T-cell (primary cell): ENCODE measurements at places on chromosomes 3 and 15.

DNA sequence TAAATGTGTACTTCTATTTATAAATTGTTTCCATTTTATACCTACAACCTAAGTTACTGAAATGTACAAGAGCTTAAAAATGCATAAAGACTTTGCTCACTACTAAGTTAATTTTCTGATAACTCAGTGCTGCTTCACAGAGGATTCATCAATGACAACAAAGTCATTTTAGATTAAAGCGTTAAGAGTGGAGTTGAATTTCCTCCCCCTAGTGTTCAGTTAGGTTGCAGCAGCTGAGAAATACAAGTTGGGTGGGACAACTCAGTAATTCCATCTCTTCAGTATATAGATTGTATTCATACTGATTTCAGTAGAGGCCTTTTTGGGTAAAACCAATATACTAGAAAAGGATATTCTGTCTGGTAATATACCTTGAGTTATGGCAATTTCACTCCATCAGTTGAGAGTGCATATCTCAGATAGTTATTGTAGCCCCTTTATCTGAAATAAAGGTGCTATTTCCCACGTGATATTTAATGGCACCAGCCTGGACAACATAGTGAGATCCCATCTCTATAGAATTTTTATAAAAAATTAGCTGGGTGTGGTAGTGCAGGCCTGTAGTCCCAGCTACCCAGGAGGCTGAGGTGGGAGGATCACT, 6.9 kb upstream of the RPL35A start:
- no peak overlapping the region for H3K27ac ChIP-seq
- DNase-seq = no peak
- H3K36me3 ChIP-seq = no peaks in the 10 kb centered on the region
- H3K27me3 ChIP-seq = no peaks in the 10 kb centered on the region
- H3K4me3 ChIP-seq = no peak overlapping the region

DNA sequence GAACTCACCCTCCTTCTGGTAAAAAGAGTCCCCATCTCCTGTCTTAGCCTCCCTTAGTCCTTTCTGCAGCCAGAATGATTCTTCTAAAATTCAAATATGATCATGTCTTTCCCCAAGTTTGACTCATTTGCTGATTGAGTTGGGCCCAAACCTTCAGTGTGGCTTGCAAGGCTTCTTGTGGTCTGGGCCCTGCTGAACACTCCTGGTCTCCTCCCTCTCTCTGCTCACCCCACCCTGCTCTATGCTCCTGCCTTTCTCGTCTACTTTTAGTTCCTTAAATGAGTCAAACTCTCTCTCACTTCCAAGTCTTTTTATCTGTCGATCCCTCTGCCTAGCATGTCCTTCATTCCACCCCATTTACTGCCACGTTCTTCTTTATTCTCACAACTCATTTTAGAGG, 72.6 kb downstream of the CCR1 start:
- no peak overlapping the region for H3K4me3 ChIP-seq
- H3K36me3 ChIP-seq = no peaks in the 10 kb centered on the region
- no peaks in the 10 kb centered on the region for H3K27me3 ChIP-seq
- H3K4me1 ChIP-seq = no peaks in the 10 kb centered on the region

GRCh38 chr3:39809995-39810595, 686 bp downstream of the MYRIP start:
- peaks cover 29% of the 10 kb centered on the region for H3K27me3 ChIP-seq
- no peaks in the 10 kb centered on the region for H3K36me3 ChIP-seq
- H3K27ac ChIP-seq = no peak overlapping the region
- DNase-seq = no peak
- peaks cover 10% of the 10 kb centered on the region for H3K4me1 ChIP-seq

DNA sequence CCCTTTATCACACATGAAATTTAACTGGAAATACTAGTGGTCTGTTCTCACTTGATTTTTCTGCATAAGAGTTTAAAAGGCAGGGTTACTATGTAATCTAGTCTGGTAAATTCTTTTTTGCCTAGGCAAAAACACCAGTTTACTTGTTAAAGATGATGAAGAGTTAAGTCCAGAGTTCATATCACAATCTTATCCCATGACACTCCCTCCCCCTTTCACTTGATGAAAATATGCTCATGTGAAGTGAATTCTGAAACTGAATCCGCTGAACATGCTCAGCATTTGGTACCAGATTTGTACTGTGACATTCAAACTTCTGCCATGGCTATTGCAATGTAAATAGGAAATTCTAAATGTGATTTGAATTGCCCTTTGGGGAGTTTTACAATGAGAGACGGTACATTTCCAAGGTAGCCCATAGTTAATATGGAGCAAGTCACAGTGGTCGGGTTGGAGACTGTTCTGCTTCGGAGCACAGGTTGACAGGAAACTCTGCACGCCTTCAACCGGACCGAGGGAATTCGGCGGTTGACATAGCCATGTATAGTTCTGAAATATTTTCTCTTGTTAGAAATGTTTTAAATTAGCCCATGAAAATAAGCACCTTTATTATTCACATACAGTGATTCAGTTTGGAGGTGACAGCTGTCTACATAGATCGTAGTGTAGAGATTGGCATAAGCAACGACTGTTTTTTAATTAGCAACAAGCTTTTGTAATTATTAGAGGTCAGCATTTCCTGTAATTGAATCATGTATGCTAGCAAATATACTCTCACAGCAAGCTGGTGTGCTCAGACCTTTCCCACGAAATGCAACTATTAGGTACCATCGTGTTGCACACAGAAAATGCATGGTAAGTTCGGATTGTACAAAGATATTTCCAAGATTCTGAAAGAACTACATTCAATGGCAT, 768.6 kb upstream of the GOLIM4 start:
- no peaks in the 10 kb centered on the region for H3K4me1 ChIP-seq
- no peak overlapping the region for H3K27ac ChIP-seq
- no peak overlapping the region for H3K4me3 ChIP-seq
- no peaks in the 10 kb centered on the region for H3K36me3 ChIP-seq
- H3K27me3 ChIP-seq = no peaks in the 10 kb centered on the region

- no peaks in the 10 kb centered on the region for H3K27me3 ChIP-seq
- H3K4me1 ChIP-seq = peaks cover 15% of the 10 kb centered on the region
- no peak for DNase-seq
- H3K27ac ChIP-seq = no peak overlapping the region
- H3K4me3 ChIP-seq = no peak overlapping the region
Measured at GRCh38 chr3:136712941-136713340, 39.2 kb downstream of the STAG1 start.

GRCh38 chr3:123809597-123809996, 74.5 kb downstream of the MYLK start:
- H3K27ac ChIP-seq = no peak overlapping the region
- no peaks in the 10 kb centered on the region for H3K4me1 ChIP-seq
- no peak for DNase-seq
- no peak overlapping the region for H3K4me3 ChIP-seq

- H3K36me3 ChIP-seq = no peaks in the 10 kb centered on the region
- no peak for DNase-seq
- peaks cover 11% of the 10 kb centered on the region for H3K4me1 ChIP-seq
- no peak overlapping the region for H3K4me3 ChIP-seq
Measured at GRCh38 chr15:100515758-100516157, 13.0 kb downstream of the CERS3 start.

- no peak for DNase-seq
- H3K27ac ChIP-seq = no peak overlapping the region
Measured at GRCh38 chr3:111321786-111322185, 220.2 kb upstream of the CD96 start.

GRCh38 chr15:78360958-78361718, 21.0 kb downstream of the CRABP1 start:
- peaks cover 13% of the 10 kb centered on the region for H3K27me3 ChIP-seq
- no peaks in the 10 kb centered on the region for H3K4me1 ChIP-seq
- DNase-seq = no peak
- H3K36me3 ChIP-seq = no peaks in the 10 kb centered on the region
- no peak overlapping the region for H3K27ac ChIP-seq
